CD8-positive, alpha-beta memory T cell (primary cell): ENCODE measurements at places on chromosomes 6 and 20.

GRCh38 chr6:83431545-83432155 is 799 bp upstream of the ME1 start:
- DNase-seq, result no peak

DNA sequence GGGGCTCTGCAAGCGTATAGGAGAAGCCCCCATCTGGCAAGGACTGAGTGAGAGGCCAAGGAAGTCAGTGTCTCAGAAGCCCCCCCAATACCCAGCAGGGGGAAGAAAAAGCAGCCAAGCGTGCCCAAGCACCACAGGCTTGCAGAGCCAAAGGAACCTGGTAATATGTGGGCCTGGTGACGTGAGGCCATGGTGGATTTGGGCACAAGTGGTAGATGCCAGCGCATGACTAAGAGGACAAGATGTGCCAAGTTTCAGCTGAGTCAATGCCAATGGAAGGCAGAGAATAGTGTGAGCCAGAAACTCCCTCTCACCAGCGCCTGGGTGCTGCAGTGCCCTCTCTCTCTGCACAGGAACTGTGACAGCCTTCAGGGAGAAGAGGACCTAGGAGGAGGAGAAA is 110.0 kb downstream of the QRSL1 start:
- DNase-seq, result no peak

DNA sequence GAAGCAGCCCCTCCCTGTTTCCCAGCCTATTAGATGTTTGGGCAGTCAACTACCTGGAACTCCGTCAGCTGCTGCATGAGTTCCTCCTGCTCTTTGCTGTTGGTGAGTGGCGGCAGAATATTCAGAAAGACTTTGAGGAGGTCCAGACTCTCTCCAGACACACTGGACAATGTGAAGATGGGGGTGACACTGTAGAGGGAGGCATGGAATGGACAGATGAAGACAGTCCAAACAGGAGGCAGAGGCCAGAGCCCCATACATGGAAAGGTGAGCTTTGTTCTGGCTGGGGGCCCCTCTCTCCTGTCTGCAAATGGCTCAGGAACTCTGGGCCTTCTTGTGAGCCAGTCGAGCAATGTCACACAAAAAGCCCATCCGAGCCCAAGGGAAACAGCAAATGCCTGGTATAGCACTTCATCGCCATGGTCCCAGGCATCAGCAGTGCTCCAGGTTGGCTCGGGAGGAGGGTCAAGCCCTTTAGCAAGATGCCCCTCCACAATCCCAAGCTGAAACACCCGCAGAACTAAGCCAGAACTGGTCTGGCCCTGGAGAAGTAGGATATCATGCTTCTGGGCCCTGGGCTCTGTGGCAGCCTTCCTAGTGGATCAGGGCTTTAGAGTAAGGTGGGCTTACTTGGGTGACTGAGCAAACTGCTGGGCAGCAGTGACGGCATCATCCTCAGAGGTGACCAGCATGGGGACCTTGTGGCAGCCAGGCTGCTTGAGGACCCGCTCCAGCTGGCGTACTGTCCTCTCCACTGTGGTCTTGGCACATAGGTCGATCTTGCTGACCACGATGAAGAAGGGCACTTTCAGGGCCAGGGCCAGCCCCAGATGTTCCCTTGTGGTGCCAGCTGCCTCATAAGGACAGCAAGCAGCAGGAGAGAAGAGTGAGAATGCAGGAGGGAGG is 4.9 kb downstream of the GTPBP2 start:
- no peak for DNase-seq

GRCh38 chr6:155611742-155612141 is 156.1 kb upstream of the NOX3 start:
- DNase-seq, result no peak

DNA sequence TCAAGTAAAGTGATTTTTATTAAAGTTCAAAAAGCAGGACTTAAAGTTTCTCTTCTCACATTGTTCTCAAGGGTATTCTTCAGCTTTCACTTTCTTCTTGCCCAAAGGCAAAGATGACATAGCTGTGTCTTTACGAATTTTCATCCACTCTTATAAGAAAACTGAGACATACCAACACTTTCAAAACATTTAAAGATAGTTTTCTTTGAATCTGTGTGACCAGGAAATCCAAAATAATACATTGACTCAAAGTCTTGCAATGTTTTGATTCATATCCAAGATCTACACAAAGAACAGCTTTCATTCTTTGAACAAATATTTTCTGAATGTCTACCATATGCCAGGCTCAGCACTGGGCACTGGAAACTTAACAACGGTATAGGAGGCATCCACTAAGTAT is 117.9 kb downstream of the SIM1 start:
- DNase-seq, result no peak

GRCh38 chr20:50704971-50705370 is 13.6 kb upstream of the RIPOR3 start:
- DNase-seq, result no peak

GRCh38 chr6:19443411-19443810 is 393.8 kb upstream of the ID4 start:
- no peak for DNase-seq

DNA sequence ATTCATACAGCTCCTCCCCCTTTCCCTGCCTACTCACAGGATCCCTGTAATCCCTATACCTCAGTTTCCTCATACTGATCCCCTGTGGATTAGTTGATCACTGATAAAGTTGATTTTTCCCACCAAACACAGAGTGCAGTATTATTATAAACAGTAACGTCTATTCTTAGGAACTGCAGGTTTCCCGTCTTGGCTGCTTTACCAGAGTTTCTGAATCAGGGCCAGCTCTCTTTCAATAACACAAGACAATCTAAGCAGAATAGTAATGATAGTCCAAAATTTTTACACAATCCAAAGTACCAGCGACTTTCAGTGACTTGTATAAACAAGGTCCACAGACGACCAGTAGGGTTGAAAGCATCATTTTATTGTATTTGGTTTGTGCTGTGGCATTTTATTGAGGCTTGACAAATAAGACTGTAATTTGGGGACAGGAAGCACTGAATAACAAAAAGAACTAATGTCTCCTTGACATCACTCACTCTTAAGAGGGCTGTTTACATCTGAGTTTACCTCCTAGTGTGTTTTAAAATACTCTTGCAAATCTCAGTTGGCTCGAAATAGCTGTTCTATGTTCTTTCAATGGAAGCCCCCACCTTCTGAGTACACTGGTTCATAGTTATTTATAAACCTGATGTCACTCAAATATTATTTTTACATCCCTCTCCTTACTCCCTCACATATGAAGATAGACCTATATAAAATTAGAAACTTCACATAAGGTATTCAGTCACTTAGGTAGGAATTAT is 6.1 kb upstream of the JARID2 start:
- no peak for DNase-seq

- no peak for DNase-seq
Measured at GRCh38 chr20:20503777-20504530, 136.1 kb downstream of the INSM1 start.

DNA sequence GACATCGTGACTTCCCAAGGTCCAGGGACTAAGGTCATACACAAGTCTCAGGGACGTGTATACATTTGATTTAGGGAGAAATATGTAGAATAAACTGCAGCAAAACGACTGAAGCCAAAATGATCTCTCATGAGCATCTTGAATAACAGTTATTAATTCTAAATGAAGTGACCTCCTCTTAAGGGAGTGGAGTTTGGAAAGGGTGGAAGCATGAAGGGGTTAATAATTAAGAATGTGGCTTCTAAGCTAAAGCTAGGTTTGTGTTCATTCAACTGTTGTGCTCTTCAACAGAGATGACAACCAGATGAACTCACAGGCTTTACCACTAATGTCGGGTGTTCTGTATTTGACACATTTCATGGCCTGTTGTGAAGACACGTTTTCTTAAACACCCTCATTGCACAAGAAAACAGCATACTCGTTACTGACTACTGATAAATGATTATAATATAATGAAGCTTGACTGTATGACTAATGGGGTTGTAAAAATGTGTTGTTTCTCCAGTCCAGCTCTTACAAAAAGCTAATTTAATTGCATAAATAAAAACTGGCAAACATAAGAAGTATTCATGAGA is 1.5 kb downstream of the PPP1R14C start:
- no peak for DNase-seq

- no peak for DNase-seq
Measured at GRCh38 chr6:17905611-17906592, 81.5 kb downstream of the KIF13A start.

DNA sequence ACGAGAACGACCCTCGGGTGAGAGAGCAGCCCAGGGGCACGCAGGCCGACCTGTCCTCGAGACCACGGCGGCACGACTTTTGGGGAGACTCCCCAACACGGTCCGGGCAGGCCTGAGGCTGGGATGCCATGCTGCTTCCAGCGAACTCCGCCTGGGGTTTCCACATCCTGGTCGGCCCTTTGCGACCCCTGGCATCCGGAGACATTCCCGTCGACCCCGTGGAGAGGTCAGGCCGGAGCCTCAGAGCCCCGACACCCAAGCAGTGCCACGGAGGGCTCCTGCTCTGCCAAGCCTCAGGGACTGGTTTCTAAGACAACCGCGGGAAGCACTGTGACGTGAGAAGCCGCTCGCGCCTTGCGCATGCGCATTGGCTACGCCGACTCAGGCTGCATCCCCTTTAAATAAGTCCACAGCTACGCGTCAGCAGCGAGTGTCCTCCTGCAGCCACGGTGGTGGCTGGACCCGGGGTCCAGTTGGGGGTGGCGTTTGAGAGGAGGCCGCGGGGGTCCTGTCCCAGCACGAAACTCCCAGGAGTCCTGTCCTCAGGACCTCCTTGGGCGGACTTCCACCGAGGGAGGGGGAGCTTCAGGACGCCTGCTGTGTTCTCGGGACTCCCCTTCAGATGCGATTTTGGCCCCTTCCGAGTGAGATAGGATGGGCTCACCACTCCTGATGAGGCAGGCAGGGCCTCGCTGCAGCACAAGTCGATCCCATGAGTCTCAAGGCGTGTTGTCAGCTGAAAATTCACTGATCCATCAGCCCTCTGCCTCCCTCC is 1089.3 kb upstream of the DEFB115 start:
- no peak for DNase-seq
